ENCODE measurements at places on chromosomes 2 and 18.

DNA sequence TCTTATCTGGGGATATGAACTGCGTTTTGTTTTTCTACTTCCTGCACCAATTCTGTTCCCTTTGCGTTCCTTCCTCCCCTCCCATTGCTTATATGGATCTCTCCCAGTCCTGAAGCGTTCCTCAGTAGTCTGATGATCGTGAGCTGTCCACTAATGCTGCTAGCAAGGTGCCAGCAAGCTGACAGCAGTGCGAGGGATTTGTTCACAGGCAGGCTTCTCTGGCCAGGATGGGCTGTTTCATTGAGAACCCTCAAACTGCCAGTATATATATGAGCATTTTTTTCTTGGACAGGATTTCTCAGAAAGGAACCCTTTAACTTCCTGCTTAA lies 40.1 kb downstream of the GTF3C3 start:
- DNase-seq = no peak

GRCh38 chr2:64754570-64754969 lies 100.9 kb upstream of the SERTAD2 start:
- no peak for DNase-seq

GRCh38 chr2:62320657-62321357 lies 124.9 kb downstream of the B3GNT2 start:
- DNase-seq = no peak

DNA sequence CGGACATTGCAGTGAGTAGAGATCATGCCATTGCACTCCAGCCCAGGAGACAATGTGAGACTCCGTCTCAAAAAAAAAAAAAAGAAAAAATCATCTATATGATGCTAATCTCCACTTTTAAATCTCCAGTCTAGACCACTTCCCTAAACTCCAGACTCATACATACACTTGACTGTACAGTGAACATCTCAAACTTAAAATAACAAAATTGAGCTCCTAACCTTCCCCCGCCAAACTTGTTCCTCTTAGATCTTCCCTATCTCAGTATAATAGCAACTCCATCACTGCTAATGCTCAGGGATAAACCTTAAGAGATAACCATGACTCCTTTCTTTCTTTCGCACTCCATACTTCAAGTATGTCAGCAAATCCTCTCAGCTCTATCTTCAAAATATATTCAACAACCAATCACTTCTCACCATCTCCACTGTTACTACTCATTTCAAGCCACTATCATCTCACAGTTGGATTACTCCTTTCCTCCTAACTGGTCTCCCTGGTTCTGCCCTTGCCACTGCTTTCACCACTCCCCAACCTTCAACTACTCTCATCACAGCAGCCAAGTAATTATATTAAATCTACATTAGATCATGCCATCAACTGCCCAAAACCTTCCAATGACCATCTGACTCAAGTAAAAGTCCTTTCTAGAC lies 12.0 kb downstream of the MEMO1 start:
- no peak for DNase-seq

DNA sequence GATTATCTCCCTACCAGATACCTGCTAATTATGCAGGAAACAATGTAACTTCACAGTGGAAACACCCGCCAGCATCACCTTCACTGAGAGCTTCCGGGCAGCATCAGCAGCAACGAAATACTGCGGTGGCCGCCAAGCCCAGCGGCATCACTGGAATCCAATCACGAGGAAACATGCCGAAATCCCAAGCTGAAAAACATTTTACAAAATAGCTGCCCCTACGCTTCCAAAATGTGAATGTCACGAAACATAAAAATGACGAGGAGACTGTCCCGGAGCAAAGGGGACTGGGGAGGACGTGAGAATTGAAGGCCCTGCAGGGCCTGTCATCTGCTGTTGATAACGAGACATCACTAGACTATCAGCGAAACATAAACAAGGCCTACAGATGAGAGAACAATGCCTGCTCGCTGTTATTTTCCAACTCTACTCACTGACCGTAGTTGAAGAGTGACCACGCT lies 82.6 kb downstream of the HDAC4 start:
- DNase-seq = no peak

DNA sequence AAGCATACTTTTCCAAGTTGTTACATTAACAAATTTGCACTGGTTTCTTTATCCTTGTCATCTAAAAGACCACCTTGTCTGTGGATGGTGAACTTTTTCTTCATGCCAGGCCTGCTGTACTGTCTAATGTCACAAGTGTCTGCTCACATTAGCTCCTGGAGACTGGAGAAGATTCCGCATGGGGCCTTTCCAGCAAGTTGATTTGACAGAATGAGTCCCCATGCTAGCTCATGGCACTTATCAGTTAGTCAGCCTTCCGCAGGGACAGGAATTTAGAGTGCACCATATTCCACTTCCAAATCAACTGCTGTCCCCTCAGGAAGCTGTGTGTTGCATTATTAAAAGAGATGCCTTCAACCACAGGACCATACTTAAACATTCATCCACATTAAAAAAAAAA lies 41.4 kb upstream of the LRPPRC start:
- DNase-seq = no peak

- no peak for DNase-seq
These were observed 1500.6 kb upstream of the TMEFF2 start for GRCh38 chr2:193695367-193695766.

DNA sequence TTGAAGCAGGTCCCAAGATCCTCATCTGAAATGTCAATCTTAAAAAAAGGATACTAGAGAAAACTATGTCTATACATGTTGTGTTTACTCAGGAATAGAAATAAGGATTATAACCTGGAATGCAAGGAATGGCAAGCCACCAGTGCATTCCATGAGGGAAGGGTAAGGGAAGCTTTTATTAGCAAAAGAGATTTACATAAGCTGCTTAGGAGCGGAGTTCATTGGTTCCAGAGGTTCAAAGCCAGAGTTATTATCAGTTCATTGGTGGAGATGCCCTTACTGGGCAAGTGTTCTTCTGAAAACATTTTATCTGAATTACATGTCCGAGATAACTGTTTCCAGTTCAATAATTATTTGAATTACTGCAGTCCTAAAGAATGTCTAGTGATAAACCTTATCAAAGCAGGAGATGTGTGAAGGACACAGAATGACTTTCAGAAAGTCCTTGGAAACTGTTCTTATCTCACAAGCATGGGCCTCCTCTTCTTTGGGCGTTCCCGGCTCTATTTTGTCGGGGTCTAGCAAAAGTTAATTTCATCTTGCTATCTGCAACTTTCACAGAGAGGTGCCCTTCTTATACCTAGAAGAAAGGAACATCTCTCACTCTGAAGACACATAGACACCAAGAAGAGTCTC lies 23.5 kb downstream of the COMMD1 start:
- DNase-seq = no peak

DNA sequence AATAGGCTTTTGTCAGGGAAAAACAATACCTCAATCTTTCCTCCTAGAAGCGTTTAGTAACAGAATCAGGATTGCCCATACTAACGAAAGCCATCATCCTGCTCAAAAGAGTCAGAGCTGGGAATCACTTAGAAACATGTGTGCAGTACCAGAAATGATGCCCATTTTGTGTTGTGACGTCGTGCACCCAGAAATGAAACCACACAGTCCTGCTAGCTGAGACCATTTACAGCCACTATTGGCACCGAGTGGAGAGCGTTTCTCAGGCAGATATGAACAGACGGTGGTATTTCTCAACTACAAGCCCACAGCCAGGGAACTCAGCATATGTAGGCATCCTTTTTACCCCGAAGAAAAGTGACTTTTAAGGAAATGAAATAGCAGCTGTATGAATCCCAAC lies 284.3 kb upstream of the LRATD1 start:
- DNase-seq = no peak

DNA sequence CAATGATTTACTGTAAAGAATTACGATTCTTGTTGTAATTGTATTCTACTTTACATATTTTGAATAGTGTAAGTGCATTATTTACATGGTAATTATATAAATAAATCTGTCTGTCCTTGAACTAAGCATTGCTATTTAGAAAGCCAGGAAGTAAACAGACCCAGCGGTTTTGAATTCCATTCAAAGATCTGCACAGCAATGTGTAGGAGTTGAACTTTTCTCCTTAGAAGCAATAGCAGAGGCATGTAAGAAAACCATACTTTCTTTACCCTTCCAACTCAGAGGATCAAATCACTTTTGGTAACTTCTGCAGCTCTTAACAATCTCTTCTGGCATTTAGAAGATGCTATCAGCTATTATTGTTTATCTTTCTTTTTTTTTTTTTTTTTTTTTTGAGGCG lies 109.2 kb upstream of the VRK2 start:
- no peak for DNase-seq

GRCh38 chr2:50345701-50346591 lies 686.0 kb downstream of the NRXN1 start:
- DNase-seq = no peak

- no peak for DNase-seq
These were observed 878.4 kb downstream of the CPS1 start for GRCh38 chr2:211434773-211435172.

DNA sequence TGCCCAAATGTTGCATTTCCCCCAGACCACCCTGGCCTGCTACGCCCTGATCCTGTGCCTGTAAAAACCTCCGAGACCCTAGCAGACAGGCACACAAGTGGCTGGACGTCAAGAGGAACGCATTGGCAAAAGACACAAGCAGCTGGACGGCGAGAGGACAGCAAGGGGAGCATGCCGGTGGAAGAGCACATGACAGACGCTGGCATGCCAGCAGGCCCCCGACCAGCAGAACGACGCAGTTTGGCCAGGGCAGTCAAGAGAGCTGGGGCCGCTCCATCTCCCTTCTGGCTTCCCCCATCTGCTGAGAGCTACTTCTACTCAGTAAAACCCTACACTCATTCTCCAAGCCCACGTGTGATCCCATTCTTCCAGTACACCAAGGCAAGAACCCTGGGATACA lies 42.1 kb downstream of the SAP130 start:
- DNase-seq = no peak

GRCh38 chr18:74870950-74871349 lies 273.3 kb downstream of the ZNF407 start:
- DNase-seq = no peak

GRCh38 chr2:59322005-59322404 lies 1080.9 kb upstream of the FANCL start:
- no peak for DNase-seq

DNA sequence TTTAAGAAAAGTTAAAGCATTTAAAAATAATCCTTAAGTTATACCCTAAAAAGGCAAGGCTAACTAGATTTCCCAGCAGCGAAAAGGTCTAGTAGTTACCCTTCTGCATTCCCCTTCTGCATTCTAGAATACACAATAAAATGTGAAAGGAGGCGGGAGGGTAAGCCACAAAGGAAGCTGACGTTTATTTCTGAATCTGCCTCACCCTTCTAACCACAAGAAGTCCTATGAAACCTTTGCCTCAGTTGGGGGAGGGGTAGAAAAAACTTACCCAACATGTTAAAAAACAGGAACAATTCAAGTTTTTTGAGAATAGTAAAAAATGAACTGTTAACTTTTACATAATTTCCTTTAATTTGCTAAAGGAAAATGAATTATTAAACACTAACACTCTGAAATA lies 11.3 kb downstream of the STK17B start:
- peak; percentile 33 for DNase-seq

GRCh38 chr2:40197121-40197520 lies 254.8 kb downstream of the SLC8A1 start:
- no peak for DNase-seq

DNA sequence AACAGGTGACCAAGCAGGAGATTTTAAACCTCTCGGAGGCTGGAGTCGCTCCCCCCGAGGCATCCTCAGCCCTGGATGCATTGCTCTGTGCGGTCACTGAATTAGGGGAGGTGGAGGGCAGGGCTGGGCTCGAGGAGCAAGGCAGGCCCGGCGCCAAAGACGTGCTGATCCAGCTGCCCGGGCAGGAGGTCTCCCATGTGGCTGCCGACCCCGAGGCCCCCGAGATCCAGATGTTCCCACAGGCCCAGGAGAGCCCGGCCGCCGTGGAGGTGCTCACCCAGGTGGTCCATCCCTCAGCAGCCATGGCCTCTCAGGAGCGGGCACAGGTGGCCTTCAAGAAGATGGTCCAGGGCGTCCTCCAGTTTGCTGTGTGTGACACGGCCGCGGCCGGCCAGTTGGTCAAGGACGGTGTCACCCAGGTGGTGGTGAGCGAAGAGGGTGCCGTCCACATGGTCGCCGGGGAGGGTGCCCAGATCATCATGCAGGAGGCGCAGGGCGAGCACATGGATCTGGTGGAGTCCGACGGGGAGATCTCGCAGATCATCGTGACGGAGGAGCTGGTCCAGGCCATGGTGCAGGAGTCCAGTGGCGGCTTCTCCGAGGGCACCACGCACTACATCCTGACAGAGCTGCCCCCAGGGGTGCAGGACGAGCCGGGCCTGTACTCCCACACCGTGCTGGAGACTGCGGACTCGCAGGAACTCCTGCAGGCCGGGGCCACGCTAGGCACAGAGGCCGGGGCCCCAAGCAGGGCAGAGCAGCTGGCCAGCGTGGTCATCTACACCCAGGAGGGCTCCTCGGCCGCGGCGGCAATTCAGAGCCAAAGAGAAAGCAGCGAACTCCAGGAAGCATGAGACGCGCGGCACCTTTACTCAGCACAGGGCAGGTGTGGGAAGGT lies 145.1 kb downstream of the PTGR3 start:
- no peak for DNase-seq

GRCh38 chr2:217897816-217898806 lies 104.7 kb downstream of the TNS1 start:
- DNase-seq = no peak

DNA sequence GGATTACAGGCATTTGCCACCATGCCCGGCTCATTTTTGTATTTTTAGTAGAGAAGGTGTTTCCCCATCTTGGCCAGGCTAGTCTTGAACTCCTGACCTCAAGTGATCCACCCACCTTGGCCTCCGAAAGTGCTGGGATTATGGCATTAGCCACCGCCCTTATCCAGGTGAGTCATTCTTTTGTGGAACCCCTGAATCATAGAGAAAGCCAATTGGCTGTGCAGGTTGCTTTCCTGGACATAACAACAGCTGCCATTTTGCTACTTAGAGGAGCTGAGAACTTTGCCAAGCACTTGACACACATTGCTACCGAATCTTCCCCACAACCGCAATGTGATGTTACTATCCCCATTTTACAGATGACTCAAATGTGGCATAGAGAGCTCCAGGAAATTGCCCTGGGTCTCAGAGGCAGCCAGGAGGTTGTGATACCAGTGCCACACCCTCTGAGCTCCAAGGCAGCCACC lies 36.0 kb downstream of the SETBP1 start:
- no peak for DNase-seq

DNA sequence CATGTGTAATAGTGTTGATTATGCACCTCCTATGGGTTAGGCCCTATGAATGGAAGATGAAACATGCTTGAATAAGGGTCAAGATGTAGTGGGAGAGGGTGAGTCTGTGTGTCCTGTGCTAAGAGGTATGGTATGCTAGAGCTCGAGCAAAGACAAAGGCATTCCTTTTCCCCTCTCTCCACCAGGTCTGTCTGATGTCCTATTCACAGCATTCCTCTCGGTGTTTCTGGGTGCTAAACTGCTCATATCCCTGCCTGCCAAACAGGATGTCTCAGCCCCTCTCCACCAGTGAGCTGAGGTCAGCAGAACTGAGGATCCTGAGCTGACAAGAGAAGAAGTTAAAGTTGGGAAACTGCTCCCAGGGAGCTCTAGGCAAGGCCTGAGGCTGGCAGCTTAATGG lies 344.9 kb downstream of the TSN start:
- no peak for DNase-seq

All from activated T-helper 9 cell treated with anti-CD3 and anti-CD28 coated beads, Interleukin-2, amount 50 U/mL, for 16 hours (primary cell).